ENCODE measurements at places on chromosomes 6 and 20.

DNA sequence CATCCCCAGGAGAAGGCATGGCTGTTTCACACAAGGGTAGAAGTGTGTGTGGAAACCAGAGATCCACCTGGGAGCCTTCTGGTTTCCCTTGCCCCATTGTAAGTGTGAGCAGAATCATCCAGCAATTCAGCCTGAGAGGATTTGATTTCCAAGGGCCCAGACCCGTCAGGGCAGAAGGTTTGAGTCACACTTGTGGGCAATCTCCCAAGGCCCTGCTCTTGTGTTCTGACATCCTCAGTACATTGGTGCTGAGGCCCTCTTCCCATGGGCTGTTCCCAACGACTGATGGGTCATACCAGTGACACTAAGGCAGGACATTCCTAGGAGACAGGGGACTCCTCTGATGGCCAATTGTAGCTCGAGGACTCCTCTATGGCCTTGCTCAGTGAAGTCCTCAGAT lies 58.2 kb upstream of the POLR1H start:
- no peak for DNase-seq

DNA sequence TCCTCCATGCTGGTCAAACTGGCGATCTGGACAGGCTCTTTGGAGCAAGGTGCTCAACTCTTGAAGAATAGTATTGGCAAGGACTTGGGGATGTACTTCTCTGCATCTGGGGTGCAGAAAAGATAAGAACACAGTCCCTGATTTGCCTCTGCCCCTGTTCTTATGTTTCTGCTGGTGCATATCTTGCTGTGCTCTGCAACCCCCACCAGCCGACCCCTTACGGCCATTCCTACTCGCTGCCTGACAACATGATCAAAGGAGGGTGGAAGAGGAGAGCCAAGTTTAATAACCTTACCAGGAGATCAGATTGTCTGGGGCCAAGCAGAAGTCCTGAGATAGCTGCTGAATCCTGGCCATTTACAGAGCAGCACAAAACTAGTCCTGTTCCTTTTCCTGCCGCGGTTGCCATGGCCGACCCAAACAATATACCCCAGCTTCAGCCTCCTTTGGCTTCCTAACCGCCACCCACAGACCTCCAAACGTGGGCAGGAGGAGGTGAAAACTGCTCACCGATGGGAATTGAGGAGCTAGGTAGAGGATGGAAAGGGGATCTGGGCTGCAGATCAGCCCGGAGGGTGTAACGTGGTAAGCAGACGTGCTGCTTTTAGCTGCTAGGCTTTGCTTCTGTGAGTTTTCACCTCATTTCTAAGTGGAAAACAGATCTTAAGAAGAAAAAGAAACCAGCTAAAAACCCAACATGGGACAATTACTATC lies 60.9 kb downstream of the ATXN1 start:
- peak; percentile 59 for DNase-seq

DNA sequence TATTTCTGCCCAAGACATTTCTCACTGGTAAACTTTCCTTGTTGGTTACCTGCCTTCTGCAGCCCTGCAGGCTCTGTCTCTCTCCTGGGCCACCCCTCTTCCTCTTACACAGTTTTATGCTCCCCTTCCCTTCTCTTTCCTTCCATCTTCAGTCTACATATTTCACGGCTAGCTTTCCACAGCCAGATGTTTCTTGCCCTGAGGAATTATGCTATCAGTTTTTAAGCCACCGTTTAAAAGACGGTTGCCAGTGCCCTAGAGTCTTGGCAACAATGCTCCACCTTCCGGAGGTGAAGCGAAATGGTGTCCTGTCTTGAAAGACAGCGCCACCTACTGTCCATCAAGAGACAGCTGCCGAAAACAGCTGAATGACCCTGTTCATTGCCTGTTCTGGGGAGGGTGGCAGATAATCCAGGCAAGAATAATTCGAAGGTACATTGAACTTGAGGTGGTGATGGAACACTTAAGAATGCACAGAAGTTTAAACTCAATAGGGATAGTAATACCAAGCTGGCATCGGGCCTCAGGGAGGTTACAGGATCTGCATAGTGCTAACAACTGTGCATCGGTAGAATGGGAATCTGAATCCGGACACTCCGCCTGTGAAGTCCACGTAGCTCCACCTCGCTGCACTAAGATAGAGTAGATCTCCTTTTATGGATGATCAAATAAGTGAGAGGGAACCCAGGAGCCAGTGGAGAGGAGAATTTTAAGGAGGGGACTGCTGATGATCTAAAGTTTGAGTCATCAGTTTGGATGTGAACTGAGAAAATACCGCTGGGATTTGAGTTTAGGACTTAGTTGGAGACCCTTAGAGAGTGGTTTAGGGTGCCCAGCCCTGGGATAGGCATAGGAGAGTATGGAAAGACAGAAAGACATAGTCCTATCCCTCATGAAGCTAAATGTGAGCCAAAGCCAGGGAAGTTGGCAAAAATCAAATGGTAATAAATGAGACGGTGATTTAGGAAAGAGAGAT lies 4.8 kb upstream of the TRIM40 start:
- DNase-seq = peak; percentile 81

- DNase-seq = no peak
Observed at GRCh38 chr6:128632131-128632530, 111.7 kb upstream of the PTPRK start.

- no peak for DNase-seq
Observed at GRCh38 chr6:35179901-35180535, 33.7 kb upstream of the SCUBE3 start.

GRCh38 chr6:100268326-100268725 lies 196.4 kb downstream of the SIM1 start:
- no peak for DNase-seq

GRCh38 chr6:34073540-34073939 lies 72.3 kb downstream of the GRM4 start:
- DNase-seq = no peak

DNA sequence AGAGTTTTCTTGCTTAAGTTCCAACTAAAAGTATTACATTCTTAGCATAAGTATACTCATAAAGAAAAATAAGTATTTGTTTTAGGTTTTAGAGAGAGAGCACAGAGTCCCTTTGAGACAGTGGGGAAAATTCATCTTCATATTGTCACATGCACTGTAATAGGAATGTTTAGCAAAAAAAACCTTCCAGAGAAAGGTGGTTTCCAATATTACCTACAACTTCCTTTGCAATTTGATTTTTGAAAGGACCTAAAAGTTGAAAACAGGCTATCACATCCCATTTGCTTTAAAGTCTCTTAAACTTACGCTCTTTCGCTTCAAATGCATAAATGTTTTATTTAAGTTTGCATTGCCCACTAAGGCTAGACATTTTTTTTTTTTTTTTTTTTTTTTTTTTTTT lies 86.4 kb downstream of the OPRM1 start:
- DNase-seq = peak; percentile 20

DNA sequence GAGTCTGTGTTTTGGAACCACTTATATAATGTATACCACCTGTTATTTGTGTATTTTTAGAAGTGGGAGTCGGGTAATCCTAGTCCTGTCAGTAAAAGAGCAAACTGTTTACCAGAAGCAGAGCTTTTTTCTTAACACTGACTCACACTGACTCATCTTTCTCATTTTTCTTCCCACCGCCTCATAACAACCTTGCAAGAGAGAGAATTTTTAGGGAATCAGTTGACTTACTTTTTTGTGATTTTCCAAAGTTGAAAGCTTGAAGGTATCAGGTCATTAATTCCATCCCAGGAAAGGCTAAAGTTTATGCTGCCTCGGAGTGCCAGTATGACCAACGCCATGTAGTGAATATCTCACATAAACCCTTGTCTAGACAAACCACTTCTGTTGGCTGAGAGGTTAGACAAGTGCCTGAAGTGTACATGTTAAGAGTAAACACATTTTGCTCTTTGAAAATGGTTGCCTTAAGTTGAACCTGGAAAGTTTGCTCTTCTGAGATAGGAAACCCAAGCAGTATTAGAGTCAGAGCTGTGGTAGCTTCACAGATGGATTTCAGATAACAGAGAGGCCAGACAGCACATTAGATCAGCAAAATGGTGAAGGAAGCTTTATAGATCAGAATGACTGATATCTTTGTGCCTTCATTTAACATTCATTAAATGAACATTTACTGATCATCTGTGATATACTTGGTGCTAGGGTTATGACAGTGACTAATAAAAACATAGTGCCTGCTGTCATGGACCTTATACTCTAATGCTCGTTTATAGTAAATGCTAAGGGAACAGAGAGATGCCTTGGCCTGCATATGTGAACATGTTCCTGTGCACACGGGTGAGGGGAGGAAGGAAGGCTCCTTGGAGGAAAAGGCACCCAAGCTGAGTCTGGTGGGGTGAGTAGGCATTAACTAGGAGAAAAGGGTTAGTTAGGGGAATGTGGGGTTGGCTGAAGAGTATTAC lies 29.1 kb upstream of the PKIG start:
- no peak for DNase-seq

- DNase-seq = no peak
Observed at GRCh38 chr20:2851086-2851485, 10.5 kb downstream of the VPS16 start.

DNA sequence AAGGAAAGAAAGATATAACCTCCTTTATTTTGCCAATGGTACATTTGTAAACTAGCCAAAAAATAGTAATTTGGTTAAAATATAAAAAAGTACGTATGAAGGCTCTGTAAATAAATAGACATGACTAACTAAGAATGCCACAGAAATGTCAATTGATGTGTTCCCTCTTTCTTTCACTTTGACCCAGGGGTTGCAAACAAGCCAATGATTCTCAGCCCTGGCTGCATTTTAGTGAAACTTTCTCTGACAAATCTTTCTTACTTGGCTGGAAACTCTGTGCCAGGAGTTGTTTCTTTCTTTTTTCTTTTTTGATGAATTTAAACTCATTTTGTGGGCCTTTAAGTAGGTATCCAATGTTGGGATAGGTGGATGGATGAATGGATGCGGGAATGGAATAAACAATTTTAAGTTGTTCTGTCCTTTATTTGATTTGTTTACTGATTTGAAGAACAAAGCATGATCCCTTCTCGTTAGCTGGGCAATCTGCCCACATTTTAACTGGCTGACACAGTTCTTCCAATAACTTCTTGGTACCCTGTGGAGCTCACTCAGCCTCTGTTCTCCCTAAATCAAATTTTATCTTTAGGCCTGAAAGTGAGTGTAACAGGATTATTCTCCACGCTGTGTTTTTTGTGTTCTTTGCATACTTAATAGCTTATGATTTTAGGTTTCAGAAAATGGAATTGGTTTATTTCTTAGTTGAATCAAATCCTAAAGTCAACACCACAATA lies 58.6 kb upstream of the GCLC start:
- DNase-seq = no peak

GRCh38 chr20:19401096-19401495 lies 188.7 kb downstream of the SLC24A3 start:
- DNase-seq = no peak

GRCh38 chr20:22830138-22830537 lies 205.0 kb upstream of the SSTR4 start:
- DNase-seq = no peak

DNA sequence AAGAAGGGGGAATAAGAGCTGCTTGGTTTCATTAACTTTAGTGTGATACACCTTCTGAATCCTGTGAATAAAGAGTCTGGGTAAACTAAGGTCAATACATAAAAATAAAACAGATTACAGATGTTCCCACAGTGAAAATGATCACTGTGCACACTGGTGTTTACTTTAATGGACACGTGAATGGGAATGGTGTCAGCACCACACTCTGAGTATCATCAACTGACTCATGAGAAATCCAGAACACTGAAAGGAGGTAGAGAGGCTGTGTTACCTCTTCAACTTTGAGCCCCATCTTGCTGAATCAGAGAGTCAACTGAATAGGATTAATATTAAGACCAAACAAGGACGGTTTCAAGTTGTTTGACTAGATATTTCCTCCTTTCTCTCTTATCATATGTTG lies 75.0 kb downstream of the ELOVL4 start:
- no peak for DNase-seq

DNA sequence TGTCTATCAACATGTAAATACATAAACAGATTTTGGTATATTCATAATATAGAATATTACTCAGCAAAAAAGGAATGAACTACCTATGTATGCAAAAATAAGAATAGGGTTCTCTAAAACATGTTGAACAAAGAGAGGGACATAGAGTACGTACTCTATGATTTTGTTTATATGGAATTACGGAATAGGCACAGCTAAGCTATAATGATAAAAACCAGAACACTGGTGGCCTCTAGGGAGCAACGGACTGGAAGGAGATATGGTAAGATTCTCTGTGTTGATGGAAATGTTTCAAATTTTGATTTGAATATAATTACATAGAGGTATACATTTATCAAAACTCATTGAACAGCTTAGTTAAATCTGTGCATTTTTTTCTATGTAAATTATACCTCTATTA lies 19.6 kb downstream of the ADGRG6 start:
- no peak for DNase-seq

GRCh38 chr6:145887969-145888368 lies 73.4 kb upstream of the FBXO30 start:
- DNase-seq = no peak

DNA sequence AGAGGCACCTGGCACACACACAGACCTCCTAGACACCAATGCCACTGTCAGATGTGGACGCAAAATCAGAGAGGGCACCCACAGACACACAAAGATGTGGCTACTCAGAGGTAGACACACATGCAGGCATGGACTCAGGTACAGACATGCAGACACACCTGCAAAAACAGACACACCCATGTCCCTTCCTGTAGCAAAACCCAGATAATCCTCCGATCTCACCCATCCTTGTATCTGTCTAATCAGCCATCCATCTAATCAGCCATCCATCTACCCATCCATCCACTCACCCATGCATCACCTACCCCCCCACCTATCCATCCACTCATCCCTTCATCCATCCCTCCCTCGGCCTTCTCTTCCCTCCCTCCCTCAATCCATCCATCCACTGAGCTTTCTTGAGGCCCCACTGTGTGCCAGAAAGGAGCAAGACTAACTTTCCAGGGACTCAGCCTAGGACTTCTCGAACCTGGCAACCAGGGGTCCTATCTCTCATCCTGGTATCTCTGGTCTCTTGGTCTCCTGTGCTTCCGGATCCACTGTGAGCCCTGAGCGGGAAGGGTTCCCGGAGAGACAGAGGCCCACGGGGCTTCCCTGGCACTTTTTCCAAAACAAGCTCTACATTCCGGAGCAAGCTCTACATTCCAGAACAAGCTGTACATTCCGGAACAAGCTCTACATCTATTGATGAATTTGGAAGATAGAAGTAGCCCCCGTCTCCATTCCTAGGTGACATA lies 1.1 kb upstream of the TGM2 start:
- no peak for DNase-seq

DNA sequence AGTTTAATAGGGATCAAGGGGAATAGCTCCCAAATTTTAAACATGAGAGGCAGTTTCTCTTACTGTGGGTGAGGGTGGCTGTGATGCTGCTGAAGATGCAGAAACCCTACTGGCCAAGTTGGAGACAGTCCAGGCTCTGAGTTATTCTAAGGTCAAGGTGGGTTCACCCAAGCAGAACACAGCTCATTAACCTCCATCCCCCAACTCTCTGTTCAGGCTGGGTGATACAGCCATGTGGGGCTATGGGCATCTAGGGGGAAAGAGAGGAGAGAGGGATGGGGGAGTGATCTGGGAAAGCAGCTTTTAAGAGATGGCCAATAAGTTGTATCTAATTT lies 18.9 kb upstream of the TRAM2 start:
- DNase-seq = no peak

DNA sequence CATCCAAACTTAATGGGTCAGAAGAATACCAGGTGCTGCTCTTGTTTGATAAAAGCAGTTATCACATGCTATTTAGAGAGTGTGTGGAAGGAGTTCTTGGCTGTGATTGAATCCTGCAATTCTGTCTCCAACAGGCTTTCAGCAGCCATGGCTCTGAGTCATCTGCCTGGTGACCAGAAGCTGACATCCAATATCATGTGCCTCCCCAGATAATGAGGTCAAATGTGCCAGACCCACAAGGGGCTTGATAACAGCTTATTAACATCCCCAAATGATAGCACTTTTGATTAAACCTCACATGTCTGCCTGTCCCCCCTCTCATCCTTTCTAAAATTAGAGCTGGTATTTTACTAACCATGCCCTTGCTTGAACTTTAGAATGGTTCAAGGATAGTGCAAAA lies 175.7 kb upstream of the PLN start:
- no peak for DNase-seq

All from KBM-7 (cell line).